ENCODE measurements at places on chromosomes 3 and 15.
A peak's percentile ranks its signal among the peaks of the same experiment; 100 is the strongest.

- no peak for DNase-seq
Observed at GRCh38 chr3:112894258-112894657, 47.6 kb upstream of the CD200R1L start.

DNA sequence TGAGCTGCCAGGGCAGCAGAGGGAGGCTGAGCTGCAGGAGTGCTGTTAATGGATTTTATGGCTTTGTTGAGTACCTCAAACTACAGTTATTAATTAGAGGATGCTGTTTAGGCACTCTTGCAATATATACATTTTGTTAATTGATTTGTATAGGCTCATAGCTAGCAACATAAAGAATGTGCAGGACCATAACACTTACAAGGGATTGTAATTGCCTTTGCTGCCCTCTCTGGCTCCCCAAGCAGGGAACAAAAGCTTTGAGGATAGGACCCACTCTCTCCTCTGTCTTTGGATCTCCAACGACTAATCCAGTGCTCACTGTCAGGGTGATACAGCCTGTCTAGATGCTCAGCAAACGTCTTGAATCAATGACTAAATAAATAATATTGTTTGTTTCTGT is 1.2 kb upstream of the CLSTN2 start:
- no peak for DNase-seq

DNA sequence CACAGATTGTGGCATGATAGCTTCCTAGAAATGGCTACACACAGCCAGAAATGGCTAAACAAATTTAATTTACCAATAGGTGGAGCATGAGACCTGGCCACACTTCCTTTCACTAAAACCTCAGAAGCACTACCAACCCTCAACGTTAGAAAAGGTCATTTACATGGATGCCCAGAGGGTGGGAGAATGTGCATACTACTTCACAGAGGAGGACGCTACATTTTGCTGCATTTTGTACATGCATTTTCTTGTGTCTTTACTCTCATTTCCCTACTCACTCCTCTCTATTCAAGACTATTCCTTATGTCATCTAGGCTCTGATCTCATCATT is 40.1 kb downstream of the C2CD4B start:
- no peak for DNase-seq

- DNase-seq, result no peak
Observed at GRCh38 chr3:141366285-141367037, 1.8 kb upstream of the ZBTB38 start.

GRCh38 chr3:48563382-48563918 is at the start of gene UCN2:
TSS of gene UCN2 (minus strand) at chr3:48563781. CDS start at chr3:48563124, 657 bp downstream.
- DNase-seq, result no peak

DNA sequence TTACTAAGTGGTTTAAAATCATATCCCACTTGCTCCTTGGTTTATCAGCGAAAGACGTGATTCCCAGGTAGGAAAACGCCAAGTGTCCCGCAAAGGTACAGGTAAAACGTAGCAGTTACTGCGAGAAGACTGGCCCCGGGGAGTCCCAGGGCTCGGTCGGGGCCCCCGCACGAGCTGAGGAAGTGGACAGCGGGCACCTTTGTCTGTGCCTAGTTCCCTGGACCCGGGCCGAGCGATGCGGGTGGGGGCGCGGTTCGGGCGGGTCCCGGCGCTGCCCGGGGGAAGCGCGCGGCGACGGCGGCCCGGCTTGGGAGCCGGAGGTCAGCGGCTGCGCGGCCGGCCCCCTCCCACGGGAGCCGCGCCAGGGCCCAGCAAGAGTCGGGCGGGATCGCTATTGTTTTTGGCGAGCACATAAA is 864 bp upstream of the NEO1 start:
- no peak for DNase-seq

DNA sequence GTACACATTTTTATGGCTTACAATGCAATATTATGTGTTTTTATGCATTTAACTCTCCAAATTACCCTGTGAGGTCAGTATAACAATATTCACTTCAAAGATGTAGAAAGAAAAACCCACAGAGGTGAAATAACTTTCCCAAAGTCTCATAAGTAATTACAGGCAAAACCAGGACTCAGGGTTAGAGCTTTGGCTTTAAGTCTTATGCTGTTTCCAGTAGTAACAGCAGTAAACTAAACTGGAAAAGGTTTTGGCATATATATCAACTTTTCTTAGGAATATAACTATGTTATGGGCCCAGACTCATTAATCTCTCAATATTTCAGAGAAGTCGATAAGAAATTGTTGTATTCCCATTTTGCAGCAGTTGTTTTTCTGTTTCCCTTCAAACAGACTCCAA is 206.3 kb upstream of the KCNMB2 start:
- DNase-seq, result no peak

DNA sequence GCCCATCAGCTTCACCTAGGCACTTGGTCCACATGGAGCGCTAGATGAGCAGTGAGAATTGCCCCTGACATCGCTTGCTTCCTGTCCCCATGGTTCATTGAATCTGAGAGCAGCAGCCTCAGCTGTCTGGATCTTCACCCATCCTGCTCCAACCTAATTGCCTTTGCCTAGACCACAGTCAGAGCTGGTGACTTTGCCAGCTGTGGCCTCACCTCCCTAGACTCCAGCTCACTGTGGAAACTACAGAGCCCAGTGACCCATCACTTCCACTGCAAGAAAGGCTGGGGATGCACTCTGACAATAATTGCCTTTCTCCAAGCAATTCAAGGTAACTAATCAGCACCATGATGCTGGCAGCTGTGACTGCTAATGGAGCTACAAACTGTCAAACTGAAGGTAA is 30.6 kb upstream of the SLC6A1 start:
- DNase-seq, result no peak

- DNase-seq, result no peak
Observed at GRCh38 chr3:178736300-178736699, 200.1 kb downstream of the KCNMB2 start.

- no peak for DNase-seq
Observed at GRCh38 chr3:179091113-179091512, 19.5 kb upstream of the ZMAT3 start.

- no peak for DNase-seq
Observed at GRCh38 chr15:61654918-61655317, 405.3 kb downstream of the VPS13C start.

- DNase-seq, result peak; percentile 4
Observed at GRCh38 chr3:39990532-39990931, 181.1 kb downstream of the MYRIP start.

GRCh38 chr15:60563539-60564404 is 84.8 kb upstream of the ICE2 start:
- no peak for DNase-seq

GRCh38 chr15:23866832-23867231 is 179.7 kb upstream of the NDN start:
- no peak for DNase-seq

DNA sequence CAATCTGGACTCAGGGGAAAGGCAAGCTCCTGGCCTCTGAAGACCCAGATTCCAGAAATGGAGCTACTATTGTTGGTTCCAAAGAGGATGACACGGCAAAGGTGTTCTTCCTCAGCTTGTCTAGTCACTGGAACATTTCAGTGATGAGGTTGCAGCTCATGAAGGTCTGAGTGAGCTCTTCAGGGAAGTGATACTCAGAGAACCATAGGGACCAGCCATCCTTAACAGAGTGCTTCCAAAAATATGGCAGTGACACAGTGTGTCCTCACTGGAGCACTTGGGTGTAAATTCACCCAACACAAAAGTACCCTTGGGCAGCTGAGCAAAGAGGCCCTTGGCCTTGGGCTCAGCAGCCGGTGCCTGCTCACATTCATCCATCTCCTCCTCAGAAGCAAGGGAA is 46.3 kb downstream of the SPTSSB start:
- DNase-seq, result no peak

- no peak for DNase-seq
Observed at GRCh38 chr15:64100958-64101357, 5.2 kb downstream of the SNX1 start.

GRCh38 chr3:56702490-56703315 is 19.6 kb upstream of the TASOR start:
- DNase-seq, result no peak

DNA sequence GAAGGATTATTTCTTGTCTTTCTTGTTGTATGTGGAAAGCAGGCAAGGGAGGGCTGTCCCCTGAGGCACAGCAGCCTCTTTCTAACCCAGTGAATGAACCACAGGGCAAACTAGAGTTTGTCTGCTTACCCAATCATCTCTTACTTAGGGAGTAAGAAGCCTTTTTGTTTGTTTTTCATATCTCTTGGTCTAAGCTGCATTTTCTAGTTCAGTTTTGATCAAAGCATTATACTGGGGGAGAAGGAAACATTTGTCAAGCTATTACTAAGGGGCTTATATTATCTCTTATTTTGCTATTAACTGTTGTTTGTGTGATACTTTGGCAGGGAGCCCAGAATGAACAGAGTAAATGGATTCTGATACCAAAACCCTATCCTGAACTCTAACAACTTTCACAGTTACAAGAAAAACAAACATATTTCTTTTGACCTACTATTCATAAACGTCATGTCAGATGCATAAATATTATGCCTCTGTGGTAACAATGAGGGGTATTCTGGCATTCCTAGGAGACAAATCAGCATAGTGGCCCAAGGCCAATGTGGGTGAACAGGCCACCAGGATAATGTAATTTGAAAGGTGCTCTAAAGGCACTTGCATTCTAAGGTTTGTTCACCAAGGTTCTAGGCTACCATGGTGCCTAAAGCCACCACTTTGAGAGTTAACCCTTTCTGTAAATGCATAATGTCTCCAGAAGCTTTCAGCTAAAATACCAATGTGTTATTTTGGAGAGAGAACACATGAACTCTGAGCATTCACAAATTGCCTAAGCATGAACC is 271.6 kb upstream of the ZPLD1 start:
- no peak for DNase-seq

GRCh38 chr15:94004697-94005096 is 226.7 kb upstream of the MCTP2 start:
- no peak for DNase-seq

DNA sequence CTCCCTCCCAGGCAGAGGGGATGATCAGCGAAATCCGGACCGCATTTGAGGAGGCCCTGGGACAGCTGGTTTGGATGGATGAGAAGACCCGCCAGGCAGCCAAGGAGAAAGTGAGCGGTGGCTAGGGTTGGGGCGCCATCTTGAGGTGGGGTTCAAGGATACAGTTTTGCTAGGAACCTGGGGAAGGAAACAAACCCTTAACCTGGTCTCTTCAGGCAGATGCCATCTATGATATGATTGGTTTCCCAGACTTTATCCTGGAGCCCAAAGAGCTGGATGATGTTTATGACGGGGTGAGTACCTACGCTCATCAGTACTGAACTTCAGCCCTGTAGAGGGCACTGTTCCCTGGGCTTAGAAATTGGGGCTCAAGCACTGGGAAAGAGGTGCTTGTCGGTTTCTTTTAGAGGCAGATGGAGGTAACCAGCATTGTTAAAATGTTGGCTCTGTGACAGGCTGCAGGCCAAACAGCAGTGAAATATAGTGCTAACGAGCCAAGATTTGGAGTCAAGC is 9.6 kb upstream of the PSMD2 start:
- DNase-seq, result peak; percentile 46

- DNase-seq, result no peak
Observed at GRCh38 chr3:196634224-196634623, 5.3 kb upstream of the NRROS start.

DNA sequence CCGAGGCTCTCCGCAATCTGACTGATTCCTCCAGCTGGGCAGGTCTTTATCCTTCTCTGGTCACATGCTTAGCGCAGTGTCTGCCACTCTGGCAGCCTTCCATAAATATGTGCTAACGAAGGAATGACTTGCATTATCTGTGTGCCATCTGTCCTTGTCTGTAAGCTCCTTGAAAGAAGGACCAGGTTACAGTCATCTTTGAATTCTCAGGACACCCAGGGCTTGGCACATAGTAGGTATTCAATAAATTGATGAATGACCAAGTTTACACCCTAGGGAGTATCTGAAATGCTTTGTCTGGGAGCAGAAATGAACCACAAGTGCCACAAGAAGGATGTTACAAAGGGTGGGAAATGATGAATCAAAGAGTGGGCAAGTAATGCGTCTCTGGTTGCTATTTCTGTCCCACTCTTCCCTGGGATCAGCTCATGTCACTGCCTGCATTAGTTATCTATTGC is 16.5 kb upstream of the FAM3D start:
- DNase-seq, result no peak

DNA sequence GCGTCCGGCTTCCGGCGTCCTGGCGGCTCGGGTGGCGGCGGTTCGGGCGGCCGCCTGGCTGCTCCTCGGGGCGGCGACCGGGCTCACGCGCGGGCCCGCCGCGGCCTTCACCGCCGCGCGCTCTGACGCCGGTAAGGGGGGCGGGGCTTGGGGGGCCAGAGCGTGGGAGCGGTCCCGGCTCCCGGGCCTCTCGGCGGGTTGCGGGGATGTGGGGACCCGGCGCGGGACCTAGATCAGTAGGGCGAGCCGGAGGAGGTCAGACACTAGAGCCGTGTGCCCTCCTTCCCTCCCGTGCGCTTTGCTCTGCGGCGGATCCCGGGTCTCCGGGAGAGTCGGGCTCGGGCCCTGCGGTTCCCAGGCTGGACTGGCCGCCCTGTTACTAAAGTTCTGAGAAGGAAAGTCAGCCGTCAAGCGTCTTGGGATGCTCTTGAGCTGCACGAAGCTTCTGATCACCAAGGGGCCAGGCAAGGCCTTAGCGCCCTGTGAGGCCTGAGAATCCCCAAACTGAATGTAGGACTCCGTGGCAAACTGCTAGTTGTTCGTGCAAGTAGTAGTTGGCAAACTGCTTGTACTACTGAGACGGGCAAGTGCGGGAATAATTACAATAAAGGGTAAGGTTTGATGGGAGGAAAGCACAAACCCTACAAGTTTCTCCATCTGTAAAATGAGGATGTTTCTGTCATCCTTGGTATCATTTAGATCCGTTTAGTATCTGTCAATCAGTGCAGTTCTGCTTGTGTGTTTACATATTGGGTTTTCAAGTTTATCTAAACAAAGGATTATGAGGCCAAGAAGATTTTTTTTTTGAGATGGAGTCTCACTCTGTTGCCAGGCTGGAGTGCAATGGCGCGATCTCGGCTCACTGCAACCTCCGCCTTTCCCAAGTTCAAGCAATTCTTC is 587 bp downstream of the PIGX start:
- DNase-seq, result peak; percentile 42

DNA sequence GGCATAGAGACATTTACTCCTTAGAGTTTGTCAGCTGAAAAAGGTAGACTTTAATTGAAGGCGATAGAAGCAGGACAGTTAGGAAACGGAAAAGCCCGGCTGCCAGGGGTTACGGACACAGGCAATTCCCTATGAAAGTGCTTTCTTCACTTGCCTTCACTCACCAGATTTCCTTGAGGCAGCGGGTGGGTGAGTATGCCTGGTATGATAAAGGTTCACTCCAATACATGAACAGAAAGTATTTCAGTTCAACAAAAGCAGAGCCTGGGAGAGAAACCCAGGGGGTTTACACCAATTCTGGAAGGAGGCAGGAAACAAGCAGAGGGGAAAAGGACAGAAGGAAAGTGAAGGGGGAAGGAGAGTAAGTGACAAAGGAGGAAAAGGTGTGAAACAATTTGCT is 53.9 kb downstream of the QTRT2 start:
- no peak for DNase-seq

GRCh38 chr15:51658664-51659063 is 22.6 kb upstream of the SCG3 start:
- DNase-seq, result no peak

- DNase-seq, result no peak
Observed at GRCh38 chr3:185188816-185189215, 36.0 kb upstream of the C3orf70 start.
